ENCODE measurements at places on chromosomes 2 and 18. TPM values are rescaled to one million over a fixed set of nuclear protein-coding genes. Genes with fewer than 3 reads are reported as not detected.

Gene PRKAG3
- not detected for total RNA-seq

Gene NCKAP5
- 10.0 TPM for total RNA-seq

Gene SERPINB4
- total RNA-seq = not detected

Gene DYSF
- total RNA-seq = 3.4 TPM

Gene PIEZO2
- not detected for total RNA-seq

Gene CNRIP1
- total RNA-seq = 7.3 TPM

Gene PFN4
- 1.6 TPM for total RNA-seq

Gene EMILIN2
- total RNA-seq = 0.12 TPM

DNA sequence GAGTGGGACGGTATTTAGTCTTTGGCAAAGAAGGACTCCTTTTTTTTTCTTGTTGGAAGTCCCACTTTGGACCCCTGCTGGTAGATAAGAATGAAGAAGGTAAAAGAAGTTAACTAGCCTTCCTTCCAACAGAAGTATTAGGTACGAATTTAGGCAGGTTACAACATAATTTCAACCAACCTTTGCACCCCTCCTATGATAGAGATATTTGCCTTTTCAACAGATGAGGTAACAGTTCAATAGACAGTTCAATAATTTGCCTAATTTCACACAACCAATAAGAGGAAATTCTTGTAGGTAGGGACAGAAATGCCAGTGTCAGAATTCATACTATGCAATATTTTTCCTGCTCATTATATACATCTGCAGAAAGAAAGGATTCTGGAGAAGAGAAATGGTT lies 100.8 kb downstream of the CCDC141 start:
- DNase-seq = no peak

GRCh38 chr2:229408962-229409361 lies 137.9 kb upstream of the PID1 start:
- DNase-seq = peak; percentile 41

GRCh38 chr2:144281476-144281875 lies 238.4 kb downstream of the ZEB2 start:
- DNase-seq = no peak

DNA sequence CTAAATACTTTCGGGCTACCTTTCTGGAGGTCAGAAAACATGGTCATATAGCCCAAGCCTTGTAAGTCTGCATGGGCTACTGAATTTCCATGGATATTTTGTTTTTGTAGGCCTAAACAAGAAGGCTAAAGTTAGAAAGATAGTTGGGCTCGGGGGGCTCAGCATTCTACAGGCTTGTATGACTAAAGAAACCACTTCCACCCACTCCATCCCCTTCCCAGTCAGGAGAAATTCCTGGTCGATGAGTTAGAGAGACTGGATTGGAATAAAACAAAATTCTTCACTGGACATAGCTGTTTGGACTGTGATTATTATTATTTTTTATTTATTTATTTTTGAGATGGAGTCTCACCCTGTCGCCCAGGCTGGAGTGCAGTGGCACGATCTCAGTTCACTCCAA lies 539.4 kb upstream of the TNP1 start:
- DNase-seq = no peak

DNA sequence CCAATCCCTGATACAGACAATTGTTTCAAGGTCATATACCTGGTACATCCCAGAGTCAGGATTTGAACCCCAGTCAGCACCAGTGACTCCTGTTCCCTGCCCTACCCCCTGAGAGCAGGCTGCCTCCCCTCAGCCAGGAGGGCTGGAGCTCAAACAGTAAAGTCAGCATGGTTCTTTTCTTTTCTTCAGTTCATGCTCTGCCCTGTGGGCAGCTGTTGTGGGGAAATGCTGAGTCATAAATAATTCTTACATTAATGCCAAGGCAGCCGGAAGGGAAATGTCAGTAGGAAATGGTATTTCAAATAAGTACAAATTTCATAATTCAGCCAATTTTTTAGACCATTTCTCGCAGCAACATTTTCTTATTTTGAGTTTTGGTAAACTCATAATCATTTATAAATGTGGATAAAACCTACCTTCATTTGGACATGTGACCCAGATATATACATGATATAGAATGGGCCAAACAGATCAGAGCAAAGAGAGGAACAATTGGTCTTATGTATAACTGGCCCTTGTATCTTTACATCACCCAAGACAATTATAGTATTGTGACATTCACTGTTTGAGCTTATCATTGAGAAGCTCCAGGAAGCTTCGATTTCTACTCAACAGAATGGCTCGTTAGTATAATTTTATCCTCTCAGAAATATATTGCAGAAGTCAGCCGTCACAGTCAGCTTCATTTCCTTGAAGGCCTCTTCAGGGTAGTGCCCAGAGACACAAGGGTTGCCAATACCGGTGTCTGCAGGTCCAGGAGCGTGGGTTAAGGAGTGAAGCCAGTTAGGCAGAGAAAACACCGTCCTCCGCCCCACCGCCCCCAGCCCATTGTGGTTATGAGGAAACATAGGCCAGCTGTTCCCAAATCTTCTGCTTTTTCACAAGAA lies 28.0 kb upstream of the SCYGR1 start:
- DNase-seq = peak; percentile 56

GRCh38 chr2:211982162-211982561 lies 556.4 kb downstream of the ERBB4 start:
- no peak for DNase-seq

GRCh38 chr2:15713475-15713874 lies 121.8 kb downstream of the DDX1 start:
- DNase-seq = no peak

- no peak for DNase-seq
Observed at GRCh38 chr2:117775703-117776219, 38.7 kb upstream of the DDX18 start.

DNA sequence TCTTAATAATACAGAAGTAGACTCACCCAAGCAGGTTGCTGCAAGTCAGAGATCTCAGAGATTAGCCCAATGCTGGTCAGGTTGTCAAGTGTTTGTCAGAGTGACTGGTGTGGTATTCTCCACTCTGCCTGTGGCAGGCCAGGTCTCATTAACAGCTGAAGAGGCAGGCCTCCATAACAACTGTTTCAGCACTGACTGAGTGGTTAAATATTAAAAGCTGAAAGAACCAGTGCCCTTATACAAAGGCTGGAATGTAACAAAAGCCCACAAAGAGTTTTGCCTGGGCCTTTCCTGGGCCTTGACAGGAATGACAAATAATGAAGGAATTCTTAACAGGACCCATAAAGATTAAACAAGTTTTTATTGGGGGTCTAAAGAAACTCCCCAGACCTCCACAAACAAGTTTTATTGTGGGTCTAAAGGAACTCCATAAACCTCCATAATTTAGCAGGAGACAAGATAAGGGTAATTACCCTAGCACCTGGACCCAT lies 26.8 kb downstream of the SULT1C2 start:
- DNase-seq = no peak

DNA sequence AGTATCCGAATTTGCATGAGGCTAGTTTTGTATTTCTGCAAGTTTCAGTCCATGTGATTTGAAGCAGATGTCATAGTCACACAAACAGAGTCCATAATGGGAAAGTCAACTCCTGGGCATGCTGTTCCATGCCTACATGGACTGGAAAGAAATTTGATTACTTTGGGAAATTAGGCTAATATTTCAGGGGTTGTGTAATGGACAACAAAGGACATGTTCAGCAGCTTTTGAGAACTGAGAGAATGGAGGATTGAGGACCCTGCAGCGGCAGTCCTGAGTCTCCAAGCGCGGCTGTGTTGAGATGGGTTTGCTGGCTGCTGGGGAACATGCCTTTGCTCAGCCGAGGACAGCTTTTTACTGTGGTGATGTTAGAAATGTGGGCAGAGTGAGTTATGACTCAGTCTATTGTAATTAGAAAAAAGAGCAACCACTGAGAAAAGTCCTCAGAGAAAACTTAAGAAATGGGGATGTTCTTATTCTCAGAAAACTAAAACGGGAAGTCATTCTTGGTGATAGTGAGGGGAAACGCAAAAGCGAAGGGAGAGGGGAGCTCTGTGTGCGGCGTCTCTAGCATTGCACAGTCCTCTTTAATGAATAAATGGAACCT lies 149.2 kb downstream of the FAM210A start:
- DNase-seq = no peak

- DNase-seq = no peak
Observed at GRCh38 chr2:102181919-102182635, 4.7 kb upstream of the IL1RL2 start.

DNA sequence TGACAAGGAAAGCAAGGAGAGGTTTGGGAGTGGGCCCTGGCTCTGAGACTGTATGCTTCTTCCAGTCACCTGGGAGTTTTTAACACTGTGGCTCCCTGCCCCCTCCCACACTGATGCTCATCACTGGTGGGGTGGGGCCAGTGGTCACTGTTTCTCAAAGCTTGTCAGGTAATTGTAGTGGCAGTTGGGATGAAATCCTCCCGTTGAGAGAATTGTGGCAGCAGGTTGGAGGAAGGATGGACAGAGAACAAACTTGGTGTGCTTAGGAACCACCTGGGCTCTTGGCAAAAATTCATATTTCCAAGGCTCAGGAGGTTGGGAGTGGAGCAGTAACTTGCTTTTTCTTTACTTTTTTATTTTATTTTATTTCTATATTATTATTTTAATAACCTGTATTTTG lies 25.1 kb downstream of the DGKD start:
- no peak for DNase-seq

- no peak for DNase-seq
Observed at GRCh38 chr2:228986961-228987360, 284.1 kb downstream of the PID1 start.

- no peak for DNase-seq
Observed at GRCh38 chr2:3904061-3904460, 200.7 kb downstream of the DCDC2C start.

GRCh38 chr2:193326296-193326695 lies 1131.6 kb upstream of the TMEFF2 start:
- DNase-seq = no peak

- no peak for DNase-seq
Observed at GRCh38 chr18:35623255-35623654, 41.7 kb downstream of the GALNT1 start.

DNA sequence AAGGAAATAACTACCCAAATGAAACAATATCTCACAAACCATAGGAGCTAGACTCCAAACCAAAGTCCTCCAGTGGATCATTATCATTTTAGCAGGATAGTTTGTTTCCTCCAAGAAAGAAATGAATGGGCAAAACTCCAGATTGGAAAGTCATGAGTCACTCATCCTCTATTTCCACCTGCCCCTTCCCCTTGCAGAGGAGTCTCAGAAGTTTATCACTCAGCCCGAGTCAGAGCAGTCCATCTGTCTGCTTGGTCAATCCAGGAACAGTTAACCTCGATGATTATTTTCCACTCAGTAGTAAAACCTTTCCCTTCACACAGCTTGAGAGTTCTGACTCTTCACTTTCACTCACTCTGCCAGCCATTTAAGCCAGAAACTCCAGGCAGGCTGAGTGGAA lies 462.2 kb downstream of the BCL11A start:
- DNase-seq = no peak

GRCh38 chr2:207770602-207771404 lies 1.1 kb upstream of the FZD5 start:
- no peak for DNase-seq

DNA sequence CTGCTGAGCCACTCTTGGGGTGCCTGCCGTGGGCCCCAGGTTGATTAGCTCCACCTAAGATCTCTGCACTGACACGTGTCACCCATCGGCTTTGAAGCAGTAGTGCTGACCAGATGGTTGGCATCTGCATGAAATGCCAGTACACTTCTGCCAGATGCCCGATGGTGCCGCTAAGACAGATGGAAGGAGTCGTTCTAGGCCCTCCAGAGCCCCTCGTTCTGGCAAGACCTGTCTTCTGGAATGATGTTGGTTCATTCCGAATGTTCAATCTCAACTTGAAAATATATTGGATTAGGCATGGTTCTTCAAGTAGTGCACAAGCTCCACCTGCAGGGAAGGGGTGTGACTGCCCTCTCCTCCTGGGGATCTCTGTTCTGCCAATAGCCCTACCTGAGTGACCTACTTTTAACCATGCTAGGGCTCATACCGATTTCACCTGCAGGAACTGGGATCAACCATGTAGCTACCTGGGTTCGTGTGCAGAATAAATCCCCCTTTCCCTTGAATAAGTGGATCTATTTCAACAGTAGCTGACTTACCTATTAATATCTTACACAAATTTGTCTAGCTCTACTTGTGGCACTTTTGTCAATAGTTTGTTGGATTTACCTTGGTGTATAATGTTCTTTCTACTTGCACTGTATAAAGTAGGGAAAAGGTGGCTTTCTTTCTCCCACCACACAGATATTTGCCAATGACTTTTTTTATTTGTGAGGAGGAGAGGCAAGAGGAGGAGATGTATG lies 342.6 kb downstream of the CTNNA2 start:
- no peak for DNase-seq

- DNase-seq = no peak
Observed at GRCh38 chr18:36519358-36519757, 221.8 kb downstream of the FHOD3 start.
